ENCODE measurements at places on chromosomes 12 and 14. TPM values are rescaled to one million over a fixed set of nuclear protein-coding genes. Genes with fewer than 3 reads are reported as not detected.

DNA sequence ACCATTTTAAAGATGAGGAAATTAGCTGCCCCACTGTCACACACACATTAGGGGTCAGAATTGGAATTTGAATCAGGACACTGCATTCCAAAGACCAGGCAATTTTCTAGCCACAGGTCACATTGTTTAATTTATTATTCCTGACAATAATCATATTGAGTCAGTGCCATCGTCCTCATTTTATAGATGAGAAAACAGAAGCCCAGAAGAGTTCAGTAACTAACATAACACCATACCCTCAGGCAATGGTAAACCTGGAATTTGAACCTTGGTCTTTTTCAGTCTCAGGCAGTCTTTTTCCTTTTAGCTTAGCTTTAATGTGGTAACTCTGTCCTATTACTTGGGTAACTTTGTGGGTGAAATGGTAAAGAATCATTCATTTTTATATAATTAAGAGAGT lies 330.3 kb upstream of the SYT1 start:
- no peak for DNase-seq

DNA sequence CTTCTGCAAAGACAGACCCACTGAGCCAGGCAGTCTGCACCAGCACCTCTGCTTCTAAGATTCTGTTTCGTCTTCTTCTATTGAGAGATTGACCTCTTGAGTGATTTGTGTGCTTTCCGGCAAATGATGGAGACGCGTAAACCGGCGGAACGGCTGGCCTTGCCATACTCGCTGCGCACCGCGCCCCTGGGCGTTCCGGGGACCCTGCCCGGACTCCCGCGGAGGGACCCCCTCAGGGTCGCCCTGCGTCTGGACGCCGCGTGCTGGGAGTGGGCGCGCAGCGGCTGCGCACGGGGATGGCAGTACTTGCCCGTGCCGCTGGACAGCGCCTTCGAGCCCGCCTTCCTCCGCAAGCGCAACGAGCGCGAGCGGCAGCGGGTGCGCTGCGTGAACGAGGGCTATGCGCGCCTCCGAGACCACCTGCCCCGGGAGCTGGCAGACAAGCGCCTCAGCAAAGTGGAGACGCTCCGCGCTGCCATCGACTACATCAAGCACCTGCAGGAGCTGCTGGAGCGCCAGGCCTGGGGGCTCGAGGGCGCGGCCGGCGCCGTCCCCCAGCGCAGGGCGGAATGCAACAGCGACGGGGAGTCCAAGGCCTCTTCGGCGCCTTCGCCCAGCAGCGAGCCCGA lies 703 bp downstream of the ASCL4 start:
- DNase-seq, result no peak

GRCh38 chr12:78563826-78564225 lies 300.7 kb upstream of the SYT1 start:
- DNase-seq, result no peak

GRCh38 chr12:39920222-39920621 lies 185.7 kb downstream of the SLC2A13 start:
- DNase-seq, result no peak

GRCh38 chr12:100290016-100290415 lies 23.0 kb downstream of the SCYL2 start:
- no peak for DNase-seq

TTC8 gene
- total RNA-seq, result 44.7 TPM

SYNJ2BP gene
- 38.8 TPM for total RNA-seq
